Stimulated activated memory B cell treated with anti-CD40 and anti-IgM and Interleukin-4, amounts not matched to agents 10 μg/mL and 1 μg/mL and 100 μg/mL, for 72 hours (primary cell): ENCODE measurements at places on chromosomes 7 and 10.

GRCh38 chr10:28910956-28911355 is 233.6 kb downstream of the BAMBI start:
- no peak for ATAC-seq

- ATAC-seq = no peak
Measured at GRCh38 chr7:43632746-43633145, 49.8 kb downstream of the STK17A start.

GRCh38 chr7:116433246-116433645 is 66.3 kb upstream of the CAV2 start:
- no peak for ATAC-seq

GRCh38 chr7:130362251-130362816 is 17.7 kb downstream of the CPA5 start:
- no peak for ATAC-seq

GRCh38 chr10:131781076-131781475 is 119.7 kb upstream of the PPP2R2D start:
- ATAC-seq = no peak

- ATAC-seq = no peak
Measured at GRCh38 chr10:29757551-29758297, 123.0 kb upstream of the SVIL start.

DNA sequence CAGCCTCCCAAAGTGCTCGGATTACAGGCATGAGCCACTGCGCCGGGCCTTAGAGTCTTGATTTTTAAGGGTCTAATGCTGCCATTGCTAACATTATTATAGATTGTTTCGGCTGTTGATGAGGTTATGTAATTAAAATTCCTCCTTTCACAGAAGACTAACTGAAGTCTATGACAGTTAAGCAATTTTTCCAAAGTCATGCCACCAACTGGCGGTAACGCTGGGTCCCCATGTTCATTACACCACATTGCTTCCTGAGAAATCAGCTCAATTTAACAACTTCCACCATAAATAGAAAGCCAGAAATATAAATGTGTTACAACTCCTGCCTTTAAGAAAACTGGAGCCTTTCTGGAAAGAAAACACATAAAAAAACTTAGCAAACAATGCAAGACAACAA is 3.5 kb downstream of the ERLIN1 start:
- no peak for ATAC-seq

DNA sequence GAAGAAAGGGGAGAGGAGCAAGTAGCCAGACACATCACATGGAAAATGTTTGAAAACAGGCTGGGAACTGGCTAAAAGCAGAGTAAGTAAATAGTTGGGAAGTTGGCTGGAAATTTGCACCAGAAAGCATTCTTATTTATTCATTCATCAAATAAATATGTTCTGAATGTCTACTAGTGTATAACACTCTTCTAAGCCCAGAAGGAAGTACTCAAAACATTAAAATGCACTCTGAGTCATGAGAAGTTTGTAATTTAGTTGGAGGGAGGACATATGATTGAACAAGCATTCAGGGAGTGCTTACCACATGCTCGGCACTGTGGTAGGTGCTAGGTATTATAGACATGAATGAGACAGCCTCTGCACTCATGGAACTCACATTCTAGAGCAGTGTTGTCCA is 37.0 kb upstream of the CNNM1 start:
- no peak for ATAC-seq
